ENCODE measurements at places on chromosomes 1 and 21. TPM values are rescaled to one million over a fixed set of nuclear protein-coding genes. Genes with fewer than 3 reads are reported as not detected.

- DNase-seq: no peak
Observed at GRCh38 chr1:116318897-116319296, 54.1 kb upstream of the ATP1A1 start.

- DNase-seq: no peak
Observed at GRCh38 chr21:41600961-41601572, 93.1 kb upstream of the TMPRSS2 start.

- no peak for DNase-seq
Observed at GRCh38 chr1:17521946-17522612, 17.4 kb upstream of the ARHGEF10L start.

DNA sequence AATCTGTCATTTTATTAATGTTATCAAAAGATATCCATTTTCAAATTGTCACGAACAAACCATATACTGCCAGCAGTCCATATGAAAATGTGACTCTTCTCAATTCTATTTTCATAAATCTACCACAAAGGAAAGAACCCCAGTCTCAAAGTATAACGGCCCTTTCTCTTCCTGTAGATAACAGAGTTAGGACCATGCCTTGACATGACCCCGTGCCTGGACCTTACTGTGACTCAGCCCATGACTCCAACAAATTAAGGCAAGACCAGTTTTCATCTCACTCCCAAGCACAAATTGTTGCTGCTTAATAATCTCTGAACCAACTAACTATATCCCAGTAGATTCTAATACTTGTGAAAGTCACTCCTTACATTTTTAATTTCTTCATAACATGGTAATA, 124.4 kb upstream of the NFIA start:
- DNase-seq: no peak

Gene NECTIN4
- 5.6 TPM for total RNA-seq

Gene FAM72D
- 8.6 TPM for total RNA-seq

Measured in GM12878 (cell line).